ENCODE measurements at places on chromosomes 1 and 21. TPM values are rescaled to one million over a fixed set of nuclear protein-coding genes. Genes with fewer than 3 reads are reported as not detected.

DNA sequence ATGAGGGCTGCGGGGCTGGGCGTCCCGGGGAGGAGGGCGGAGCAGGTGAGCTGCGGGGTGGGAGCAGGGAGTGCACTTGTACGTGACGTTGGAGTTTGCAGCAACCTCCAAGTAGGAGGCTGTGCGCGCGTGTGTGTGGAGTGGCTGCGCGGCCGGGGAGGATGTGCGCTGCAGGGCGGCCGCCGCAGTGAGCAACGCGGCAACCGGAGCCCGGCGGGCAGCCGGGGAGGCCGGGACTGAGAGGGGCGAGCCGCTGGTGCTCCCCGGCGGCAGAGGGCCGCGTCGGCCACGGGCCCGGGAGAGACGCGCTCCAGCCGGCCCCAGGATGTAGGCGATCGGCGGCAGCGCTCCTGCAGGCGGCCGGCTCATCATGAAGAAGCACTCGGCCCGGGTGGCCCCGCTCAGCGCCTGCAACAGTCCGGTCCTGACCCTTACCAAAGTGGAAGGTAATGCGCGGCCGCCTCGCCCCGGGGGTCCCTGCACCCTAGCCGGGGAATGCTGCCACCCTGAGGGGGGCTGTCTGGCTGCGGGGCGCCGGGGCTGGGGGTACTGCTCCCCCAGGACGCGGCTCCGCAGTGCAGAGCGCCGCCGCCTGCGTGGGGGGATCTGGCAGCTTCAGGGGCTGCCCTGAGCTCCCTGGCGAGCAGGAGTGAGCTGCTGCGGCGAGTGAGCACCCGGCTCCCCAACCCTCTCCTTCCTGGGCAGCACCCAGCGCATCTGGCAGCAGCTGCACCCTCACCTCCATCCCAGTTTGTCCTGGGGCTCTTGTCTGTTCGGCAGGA, 158.9 kb upstream of the COA6 start:
- no peak for DNase-seq

- DNase-seq, result peak; percentile 49
Measured at GRCh38 chr21:41170442-41170841, 2.5 kb downstream of the BACE2 start.

DNA sequence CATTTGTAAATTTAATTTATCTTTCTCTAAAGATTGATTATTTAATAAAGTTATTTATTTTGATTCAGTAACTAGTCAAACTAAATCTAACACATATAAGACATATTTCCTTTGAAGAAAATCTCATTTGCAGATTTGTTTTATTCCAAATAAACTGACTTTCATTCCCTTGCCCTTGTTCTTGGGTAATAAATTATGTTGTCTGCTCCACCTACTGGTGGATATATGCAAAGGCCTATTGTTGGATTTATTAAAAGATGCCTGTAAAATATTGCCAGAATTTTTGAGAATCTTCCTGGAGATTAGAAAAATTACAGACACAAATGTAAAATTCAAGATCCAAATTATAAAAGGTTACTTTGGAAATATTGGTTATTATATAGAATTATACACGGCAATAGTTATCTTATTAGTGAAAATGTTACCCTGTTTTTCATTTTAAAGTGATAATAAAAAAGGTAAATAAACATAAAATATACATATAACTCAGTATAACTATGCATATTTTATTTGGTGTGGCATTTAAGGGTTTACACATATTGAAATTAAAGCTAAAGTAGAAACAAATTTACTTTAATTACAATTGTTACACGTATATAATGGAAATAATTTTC, 116.1 kb downstream of the SPATA17 start:
- DNase-seq, result no peak

DNA sequence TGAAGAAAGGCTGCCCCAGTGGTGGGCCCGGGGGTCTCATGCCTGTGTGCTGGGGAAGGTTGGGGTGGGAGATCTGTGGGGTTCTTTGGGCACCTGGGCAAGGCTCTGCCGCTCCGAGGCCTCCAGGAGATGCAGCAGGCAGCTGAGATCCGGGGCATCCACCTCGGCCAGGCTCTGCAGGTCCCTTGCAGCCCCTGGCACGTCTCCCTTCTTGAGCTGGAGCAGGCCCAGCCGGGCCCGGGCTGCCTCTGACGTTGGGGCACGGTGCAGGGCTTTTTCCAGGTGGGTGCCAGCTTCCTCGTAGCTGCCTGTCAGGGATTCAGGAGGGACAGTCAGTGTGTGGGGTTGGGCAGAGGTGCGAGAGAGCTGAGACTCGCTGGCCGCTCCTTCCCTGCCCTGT, 11.4 kb upstream of the MMEL1 start:
- DNase-seq, result no peak

DNA sequence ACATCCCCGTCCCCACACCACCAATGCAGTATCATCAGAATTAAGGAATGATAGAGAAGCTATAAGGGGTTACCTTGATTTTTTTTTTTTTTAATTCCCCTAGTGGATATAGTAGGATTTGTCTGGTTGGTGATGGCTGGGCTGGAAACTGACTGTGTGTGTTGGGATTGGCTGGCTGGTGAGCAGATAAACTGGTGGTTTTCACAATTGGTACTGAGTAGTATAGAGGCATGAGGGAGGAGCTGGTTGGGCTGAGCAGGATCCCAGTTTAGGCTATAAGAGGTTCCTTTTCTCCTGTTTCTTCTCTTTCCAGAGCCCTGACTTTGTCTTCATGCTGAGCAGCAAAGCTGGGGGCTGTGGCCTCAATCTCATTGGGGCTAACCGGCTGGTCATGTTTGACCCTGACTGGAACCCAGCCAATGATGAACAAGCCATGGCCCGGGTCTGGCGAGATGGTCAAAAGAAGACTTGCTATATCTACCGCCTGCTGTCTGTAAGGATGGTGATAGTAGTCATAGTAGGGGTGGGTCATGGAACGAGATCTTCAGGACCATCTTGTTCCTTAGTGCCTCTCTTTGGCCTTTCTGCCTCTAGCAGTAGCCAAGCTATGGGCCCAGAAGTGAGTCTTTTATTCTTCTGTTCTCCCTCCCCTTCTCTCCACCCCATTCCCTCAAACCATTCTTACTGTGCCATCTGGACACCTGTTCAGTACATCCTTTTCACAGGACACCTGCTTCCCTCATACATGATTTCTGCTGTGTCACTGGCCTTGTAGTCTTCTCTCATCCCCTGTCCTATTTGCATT, 26.9 kb downstream of the RAD54L start:
- DNase-seq, result no peak

DNA sequence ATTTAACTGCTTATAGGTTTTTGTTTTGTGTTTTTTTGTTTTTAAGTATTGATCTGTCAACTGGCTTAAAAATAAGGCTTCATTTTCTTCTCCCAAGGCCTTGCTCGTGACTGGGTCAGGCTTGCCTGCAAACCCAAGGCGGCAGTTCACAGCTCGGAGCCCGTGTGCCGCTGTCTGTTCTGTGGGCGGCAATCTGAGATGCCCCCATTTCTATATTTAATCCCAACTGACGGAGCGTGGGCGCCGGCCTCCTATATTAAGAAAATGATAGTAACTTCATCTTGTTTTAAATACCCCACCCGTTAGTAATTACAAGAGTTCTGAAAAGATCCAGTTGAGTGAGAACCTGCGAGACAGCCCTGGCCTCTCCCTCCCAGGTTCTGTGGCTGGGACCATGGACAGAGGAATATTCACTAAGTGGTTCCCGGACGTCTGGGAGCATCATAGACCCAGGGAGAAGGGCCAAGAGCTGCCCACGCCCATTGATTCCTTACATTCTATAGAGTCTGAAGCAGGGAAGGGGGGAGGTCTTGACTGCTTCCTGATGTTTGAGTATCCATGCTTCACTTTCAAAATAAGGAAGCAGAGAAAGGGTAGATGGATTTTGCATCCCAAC, 42.6 kb upstream of the GPR153 start:
- DNase-seq, result no peak

DNA sequence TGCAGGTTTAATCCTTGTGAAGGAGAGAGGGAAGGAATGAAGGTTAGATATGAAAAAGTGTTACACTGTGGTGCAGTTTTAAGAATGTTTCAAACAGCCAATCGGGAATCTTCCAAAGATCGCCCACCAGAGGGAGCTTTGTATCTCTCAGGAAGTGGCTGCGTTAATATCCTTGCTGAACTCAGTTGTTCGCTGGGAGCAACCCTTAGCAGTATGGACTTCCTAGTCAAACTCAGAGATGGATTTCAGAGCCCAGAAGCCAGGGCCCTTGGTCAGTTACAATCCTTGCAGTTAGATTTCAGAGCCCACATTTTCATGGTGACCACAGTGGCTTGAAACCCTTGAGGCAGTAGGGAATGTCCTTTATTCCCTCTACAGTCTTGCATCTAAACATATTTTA, 136.2 kb downstream of the NTNG1 start:
- peak; percentile 42 for DNase-seq

- DNase-seq, result no peak
Measured at GRCh38 chr1:118325550-118326225, 140.7 kb upstream of the SPAG17 start.

DNA sequence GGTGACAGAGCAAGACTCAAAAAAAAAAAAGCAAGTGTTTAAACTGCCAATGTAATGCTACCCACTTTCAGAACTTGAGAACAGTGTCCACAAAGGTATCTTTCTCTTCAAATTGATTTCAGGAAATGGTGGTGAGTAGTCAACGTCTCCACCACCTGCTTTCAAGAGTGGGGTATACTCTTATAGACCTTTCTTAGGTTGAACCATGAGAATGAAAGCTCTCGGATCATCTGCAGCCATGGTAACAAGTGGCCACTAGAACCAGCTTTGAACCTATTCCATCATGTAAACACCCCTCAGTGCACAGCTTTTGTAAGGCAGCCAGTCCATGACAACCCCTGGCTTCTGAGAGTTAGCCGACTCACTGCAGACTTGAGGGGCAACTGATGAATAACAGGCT, 107.4 kb downstream of the NTPCR start:
- DNase-seq, result no peak

DNA sequence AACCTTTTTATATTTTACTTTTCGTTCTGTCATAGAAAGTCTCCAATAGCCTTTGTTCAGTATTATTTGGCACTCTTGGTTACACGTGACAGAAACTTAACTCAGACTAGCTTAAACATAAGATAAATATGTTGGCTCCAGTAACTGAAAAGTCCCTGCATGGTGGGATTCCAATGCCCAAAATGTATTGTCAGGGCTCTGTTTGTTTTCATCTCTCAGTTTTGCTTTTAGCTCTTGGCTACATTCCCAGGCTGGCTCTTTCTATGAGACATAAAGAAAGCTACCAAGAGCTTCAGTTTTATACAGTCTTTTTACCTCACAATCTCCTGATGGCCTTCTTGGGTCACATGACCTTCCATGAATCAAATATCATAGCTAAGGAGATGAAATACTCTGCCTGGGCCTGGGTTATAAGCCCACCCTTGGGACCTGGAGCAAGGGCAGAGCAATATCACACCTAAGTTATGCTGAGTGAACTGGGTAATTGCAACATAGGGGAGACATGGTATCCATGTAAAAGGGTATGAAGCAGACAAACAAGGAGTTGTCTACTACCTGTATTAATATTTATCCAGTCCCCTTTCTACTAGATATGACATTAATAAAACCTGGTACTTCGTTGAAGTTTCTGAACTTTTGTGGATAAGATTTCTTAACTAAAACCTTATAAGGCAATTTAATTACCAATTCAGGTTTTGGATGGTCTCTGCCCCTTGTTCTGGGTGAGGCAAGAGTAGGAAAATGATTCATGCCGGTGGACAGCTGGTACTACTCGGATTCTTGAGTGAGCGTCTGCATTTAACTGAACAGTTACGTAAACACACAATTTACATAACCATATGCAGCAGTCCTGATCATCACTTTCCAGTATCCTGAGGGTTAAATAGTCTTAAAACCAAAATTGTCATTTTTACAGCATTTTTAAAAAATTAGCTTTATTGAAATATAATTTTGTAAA, 442.3 kb downstream of the GPATCH2 start:
- DNase-seq, result no peak

DNA sequence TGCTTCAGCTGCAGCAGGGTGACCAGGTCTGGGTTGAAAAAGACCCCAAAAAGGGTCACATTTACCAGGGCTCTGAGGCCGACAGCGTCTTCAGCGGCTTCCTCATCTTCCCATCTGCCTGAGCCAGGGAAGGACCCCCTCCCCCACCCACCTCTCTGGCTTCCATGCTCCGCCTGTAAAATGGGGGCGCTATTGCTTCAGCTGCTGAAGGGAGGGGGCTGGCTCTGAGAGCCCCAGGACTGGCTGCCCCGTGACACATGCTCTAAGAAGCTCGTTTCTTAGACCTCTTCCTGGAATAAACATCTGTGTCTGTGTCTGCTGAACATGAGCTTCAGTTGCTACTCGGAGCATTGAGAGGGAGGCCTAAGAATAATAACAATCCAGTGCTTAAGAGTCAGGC, 2.9 kb downstream of the C1QA start:
- DNase-seq, result no peak

The UMODL1 gene
- not detected for total RNA-seq

The TEKT2 gene
- total RNA-seq, result 0.75 TPM

The SPRR2G gene
- total RNA-seq, result not detected

The NAXE gene
- 99.0 TPM for total RNA-seq
